Inflammatory macrophage treated with lipopolysaccharide for 4 hours (primary cell): ENCODE measurements at places on chromosomes 2 and 18.

DNA sequence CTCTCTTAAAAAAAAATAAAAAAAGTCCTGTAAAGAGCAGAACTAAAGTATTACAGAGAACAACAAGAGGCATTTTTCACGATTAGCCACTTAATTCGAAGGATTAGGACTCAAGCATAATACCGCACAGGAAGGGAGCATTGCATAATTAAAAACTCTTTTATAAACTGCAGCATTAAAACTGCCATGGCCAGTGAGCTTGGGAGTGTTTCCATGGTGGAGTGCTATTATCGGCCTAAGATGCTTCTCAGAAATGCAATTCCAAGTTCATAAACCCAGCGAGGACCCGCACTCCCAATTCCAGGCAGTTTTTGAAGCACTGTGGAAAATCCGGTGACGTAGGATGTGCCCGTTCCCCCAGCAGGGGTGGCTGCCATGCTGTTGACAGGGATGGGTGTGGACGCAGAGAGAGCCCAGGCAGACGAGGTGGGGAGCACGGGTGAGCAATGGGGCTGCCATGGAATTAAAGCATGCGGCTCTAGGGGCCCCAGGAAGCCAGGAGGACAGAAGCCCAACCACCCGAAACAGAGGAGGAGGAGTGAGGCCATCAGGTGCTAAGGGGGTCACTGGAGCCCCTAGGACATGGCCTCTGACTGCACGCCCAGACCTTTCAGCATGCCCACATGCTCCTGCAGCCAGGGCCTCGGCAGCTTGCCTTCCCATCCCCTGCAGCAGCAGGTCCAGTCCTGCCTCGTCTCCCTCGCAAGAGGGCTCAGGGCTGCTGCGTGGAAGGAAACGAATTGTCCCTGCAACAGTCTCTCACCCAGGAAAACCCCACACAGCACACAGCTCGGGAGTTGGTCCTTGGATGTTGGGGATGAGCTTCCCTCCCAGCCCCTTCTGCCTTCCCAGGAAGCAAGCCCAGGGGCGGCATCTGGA lies 233.4 kb downstream of the NDUFA10 start:
- DNase-seq, result no peak

- DNase-seq, result no peak
These were observed 345.9 kb upstream of the HS6ST1 start for GRCh38 chr2:128664499-128664971.

DNA sequence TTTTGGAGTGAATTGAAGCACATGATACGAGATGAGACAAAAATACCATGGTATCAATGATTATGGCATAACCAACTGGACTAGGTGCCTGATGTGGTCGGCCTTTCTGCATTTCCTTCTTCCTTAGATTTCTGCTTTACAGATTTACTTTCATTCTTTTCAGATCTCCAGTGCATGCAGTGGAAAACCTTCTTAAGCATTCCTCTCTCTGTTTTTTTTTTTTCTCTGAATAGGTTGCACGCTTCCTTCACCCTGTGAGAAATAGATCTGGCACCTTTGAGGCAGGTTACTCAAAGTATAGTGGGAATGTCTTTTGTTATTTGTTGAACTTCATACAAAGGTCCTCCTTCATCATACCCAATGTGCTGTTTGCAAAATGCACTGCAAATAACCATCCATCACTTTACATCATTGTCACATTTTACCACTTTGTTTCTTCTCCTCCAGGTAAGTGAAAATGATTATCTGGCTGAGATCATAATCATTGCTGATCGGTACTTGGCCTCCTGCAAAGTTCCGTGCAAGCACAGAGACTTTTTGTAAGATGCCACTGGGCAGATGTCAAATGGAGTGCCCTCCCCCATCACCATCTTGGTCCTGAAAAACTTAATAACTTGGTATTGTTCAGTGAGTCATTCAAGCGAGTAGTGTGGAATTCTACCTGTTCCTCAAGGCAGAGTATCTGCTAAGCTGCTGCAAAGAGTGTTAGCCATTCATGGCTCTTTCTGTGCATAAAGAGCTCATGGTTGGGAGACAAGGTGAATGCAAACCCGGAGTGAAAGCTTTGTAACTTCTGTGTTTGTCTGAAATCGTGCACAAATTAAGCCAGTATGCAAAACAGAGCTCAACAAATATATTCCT lies 30.0 kb upstream of the KLHL14 start:
- DNase-seq, result no peak

- no peak for DNase-seq
These were observed 208.3 kb upstream of the SYT4 start for GRCh38 chr18:43485545-43485963.

GRCh38 chr2:10533811-10534321 lies 85.7 kb upstream of the ODC1 start:
- no peak for DNase-seq

GRCh38 chr2:14194233-14194632 lies 438.3 kb upstream of the LRATD1 start:
- DNase-seq, result no peak

- no peak for DNase-seq
These were observed 39.5 kb downstream of the ARL4C start for GRCh38 chr2:234457421-234457820.

GRCh38 chr2:9693196-9693491 lies 62.3 kb upstream of the YWHAQ start:
- DNase-seq, result peak; percentile 66

DNA sequence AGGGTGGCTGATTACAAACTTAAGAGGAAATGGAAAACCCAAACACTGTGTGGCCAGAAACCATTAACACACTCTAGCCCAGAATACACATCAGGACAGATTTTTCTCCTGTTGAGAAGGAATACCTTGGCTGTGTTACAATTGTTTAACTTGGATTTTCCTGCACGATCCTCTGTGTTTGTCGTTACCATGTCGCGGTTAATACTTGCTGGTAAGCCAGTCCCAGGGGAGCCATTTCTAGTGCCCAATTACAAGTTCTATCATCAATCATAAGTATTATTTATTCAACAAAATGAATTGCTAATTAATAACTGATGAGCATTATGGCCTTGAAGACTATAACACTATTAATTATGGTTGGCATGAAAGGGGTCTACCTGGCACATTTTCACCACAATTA lies 146.8 kb downstream of the LNPK start:
- DNase-seq, result no peak

DNA sequence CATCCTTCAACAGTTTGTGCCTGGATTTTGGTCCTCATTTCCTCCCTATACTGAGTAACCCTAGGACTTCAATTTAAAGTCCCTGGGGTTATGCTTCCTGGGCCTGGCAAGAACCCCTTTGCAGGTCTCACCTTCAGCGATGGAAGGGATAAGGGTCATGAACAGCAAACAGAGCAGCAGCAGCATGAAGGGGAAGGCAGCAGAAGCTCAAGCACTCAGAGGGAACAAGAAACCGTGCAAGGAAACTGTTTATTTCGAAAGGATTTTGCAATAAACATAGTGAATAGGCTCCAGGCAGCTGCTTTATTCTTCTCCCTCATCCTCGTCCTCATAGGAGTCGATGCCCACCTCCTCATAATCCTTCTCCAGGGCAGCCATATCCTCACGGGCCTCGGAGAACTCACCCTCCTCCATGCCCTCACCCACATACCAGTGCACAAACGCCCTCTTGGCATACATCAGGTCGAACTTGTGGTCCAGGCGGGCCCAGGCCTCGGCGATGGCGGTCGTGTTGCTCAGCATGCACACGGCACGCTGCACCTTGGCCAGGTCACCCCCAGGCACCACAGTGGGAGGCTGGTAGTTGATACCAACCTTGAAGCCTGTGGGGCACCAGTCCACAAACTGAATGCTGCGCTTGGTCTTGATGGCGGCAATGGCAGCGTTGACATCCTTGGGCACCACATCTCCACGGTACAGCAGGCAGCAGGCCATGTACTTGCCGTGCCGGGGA lies 2.8 kb upstream of the TUBA4B start:
- peak; percentile 50 for DNase-seq
